Lower leg skin (tissue), 4 donors: ENCODE measurements at places on chromosomes 2 and 18. TPM values are rescaled to one million over a fixed set of nuclear protein-coding genes. Genes with fewer than 3 reads are reported as not detected.

Gene AMER3
- not detected for total RNA-seq

Gene ARMC9
- total RNA-seq: 6.2 TPM

Gene RAD51AP2
- total RNA-seq: 0.15 TPM

Gene MYL12A
- 305 TPM for total RNA-seq

Gene SP140L
- 9.5 TPM for total RNA-seq
